Activated T-helper 2 cell treated with anti-CD3 and anti-CD28 coated beads, Interferon-gamma antibody, Interleukin-2, Interleukin-4, amounts not matched to agents 10 μg/mL and 5 μg/mL and 100 μg/mL, durations not matched to agents 14 hours and 24 hours and 36 hours (primary cell): ENCODE measurements at places on chromosomes 5 and 9. TPM values are rescaled to one million over a fixed set of nuclear protein-coding genes. Genes with fewer than 3 reads are reported as not detected.

The RAD17 gene
- 24.7 and 28.0 TPM in 2 replicates for total RNA-seq

The GARIN3 gene
- 0.23 and 0.30 TPM in 2 replicates for total RNA-seq

The HTR1A gene
- total RNA-seq, result not detected in 2 replicates

The PLAA gene
- total RNA-seq, result 36.4 and 42.0 TPM in 2 replicates

The PKN3 gene
- total RNA-seq, result 25.4 and 28.0 TPM in 2 replicates

The ZNF618 gene
- 0.25 TPM in 2 replicates for total RNA-seq

The MYMK gene
- total RNA-seq, result not detected in 2 replicates

The ANKRD34B gene
- total RNA-seq, result not detected in 2 replicates
